GM10248 (cell line): ENCODE measurements at places on chromosomes 6 and 20.

DNA sequence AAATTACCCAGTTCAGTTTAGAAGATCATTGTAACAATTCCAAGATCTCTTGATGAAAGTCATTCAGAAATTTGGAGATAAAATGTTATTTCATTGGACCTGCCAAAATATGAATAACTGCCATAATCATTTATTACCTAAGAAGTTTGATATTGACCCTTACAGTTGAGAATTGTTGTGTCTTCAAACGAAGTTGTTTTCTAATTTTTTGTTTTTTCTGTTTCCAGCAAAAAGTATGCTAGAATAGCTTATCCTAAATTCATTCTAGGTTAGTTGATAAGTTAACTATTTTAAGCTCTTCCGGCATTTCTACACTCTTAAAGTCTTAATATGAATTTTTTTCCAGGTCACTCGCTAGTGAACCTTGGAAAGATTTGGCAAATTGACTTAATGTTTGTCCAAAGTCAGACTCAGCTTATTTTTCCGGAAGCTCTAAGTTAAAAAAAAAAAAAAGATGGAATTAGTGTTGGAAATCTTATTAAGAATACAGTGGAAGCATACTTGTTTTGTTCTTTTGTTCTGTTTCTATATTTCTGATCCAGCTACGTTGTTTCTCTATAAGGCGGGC is 28.9 kb downstream of the CYP24A1 start:
- DNase-seq = no peak

DNA sequence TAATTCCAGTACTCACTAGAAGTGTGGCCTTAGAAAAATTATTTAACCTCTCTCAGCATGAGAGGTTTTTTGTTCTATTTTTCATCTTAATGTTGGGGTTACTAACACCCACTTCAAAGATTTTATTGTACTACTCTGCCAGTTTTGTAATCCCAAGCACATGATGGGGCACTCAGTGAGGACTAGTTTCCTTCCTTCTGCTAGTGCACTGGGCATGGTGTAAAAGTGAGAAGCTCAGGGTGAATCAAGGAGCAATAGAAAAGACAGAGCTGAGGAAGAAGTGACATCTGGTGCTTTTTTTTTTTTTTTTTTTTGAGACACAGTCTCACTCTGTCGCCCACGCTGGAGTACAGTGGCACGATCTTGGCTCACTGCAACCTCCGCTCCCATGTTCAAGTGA is 439.4 kb upstream of the ARID1B start:
- DNase-seq = no peak

GRCh38 chr6:7786214-7786661 is 60.3 kb downstream of the BMP6 start:
- no peak for DNase-seq

DNA sequence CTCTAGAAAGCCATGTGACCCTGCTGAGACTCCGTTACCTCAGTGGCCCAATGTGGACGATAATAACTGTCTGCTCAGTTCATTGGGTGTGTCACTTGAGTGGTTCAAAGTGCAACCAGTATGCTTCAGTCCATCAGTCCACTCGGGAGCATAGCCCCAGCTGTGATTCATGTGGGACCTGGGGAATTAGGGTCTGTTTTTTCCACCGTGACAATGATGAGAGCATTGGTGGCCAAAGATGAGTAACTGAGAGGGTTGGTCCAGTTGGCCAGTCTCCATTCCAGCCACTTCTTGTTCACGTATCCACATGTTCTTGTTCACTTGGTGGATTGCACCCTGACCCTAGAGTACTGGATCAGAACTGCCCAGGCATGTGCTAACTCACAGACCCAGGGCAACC is 403.6 kb downstream of the CD83 start:
- DNase-seq = no peak

DNA sequence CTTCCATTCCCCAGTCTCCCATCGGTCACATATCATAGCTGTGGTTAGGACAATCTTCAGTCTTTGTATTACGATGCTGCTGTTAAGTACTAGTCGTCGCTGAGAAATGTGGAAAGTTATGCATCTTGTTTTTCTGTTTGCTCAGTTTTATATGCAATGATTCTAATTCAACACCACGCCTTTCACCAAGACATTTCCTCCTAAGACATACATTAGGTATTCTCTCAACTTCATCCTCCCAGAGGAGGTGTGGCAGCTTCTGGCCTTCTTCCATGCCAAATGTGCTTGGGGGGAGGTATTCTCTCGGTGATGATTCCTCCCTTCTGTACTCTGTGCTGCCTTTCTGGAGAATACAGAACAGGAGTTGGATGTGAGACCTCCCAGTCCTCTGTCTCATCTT is 66.1 kb downstream of the B4GALT5 start:
- no peak for DNase-seq

GRCh38 chr6:128156321-128157111 is 255.7 kb upstream of the THEMIS start:
- no peak for DNase-seq

- DNase-seq = peak; percentile 70
Measured at GRCh38 chr20:35616465-35617396, 1.1 kb downstream of the SPAG4 start.

DNA sequence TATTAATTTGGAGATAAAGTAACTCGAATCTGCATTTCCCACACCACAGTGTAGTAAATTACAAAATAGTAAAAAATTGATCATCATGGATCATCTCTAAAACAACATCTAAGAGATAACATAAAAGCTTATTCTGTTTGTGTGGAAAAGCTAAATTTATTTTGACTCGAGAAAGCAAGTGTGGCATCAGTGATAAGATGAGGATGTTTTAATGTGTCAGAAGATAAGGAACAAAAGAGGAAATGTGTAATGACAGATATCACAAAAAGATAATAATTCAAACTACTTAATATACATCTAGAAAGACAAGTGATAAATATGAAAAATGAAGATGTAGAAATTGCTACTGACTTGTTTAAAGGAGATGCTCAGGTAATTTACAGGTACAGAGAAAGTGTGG is 74.1 kb downstream of the DNAH8 start:
- DNase-seq = no peak

DNA sequence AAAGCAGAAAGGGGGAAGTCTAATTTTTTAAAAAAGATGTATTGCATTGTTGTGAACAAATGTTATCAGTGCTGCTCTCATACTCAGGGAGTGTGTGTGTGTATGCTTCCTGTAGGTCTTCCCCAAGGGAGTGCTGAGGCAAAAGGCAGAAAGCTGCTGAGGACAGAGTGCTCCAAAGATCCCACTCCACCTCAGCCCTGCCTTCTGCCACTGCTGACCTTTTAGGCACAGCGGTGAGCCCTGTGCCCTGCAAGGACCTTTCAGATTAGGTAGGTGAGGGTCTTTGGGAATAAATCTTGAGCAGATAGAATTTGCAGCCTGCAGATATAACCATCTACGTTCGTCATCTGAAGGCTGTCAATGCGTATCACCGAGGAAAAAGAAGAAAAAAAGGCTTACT is 756.4 kb upstream of the MMS22L start:
- no peak for DNase-seq

GRCh38 chr6:105759015-105759414 is 327.1 kb upstream of the PRDM1 start:
- DNase-seq = no peak

DNA sequence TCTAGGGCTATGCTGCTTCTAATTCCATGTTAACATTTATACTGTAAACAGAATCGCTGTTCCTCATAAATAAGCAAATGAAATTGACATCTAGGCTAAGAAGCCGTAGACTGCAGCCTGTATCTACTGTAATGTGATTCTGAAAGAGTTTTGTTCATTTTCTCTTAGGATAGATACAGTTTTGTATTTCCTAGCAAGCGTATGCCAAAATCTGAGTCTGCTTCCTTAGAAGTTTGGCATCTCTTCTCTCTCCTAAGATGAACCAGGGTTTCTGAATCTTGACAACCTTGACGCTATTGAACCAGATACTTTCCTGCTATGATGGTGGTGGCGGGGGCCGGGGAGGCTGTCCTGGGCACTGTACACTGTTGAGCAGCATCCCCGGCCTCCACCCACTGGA is 198.0 kb downstream of the TSHZ2 start:
- no peak for DNase-seq

- no peak for DNase-seq
Measured at GRCh38 chr6:27043244-27043643, 204.3 kb upstream of the PRSS16 start.

- DNase-seq = no peak
Measured at GRCh38 chr20:4022386-4023286, 7.3 kb upstream of the RNF24 start.

DNA sequence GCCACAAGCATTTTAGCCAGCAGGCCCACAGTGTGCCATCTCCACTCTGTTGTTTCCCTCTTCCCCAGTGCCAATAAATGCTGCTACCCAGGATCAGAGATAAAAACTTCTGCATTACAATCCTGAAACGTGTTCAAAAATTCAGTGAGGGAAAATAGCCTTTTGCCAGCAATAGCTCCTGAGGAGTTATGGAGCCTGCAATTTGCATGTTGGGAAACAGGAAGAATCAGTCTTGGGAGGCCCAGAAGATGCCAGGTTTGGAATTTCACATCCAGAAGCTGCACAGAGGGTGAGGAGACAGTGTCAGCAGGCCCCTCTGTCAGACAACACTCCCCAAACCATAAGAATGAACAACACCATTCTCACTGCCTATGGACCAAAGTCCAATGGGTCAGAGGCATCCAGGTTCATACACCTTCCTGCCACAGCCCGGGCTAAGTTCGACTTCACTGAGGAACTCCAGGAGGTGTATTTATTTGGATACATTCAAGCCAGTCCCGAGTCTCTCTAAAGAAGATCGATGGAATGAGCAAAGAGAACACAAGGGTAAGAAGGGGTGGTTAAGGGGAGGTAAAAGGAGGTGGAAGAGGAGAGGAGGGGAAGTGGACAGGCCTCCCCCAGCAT is 20.8 kb downstream of the RRBP1 start:
- no peak for DNase-seq

GRCh38 chr6:90790058-90790457 is 203.2 kb upstream of the MAP3K7 start:
- DNase-seq = no peak

GRCh38 chr6:137191670-137192069 is 18.2 kb upstream of the IL22RA2 start:
- no peak for DNase-seq

DNA sequence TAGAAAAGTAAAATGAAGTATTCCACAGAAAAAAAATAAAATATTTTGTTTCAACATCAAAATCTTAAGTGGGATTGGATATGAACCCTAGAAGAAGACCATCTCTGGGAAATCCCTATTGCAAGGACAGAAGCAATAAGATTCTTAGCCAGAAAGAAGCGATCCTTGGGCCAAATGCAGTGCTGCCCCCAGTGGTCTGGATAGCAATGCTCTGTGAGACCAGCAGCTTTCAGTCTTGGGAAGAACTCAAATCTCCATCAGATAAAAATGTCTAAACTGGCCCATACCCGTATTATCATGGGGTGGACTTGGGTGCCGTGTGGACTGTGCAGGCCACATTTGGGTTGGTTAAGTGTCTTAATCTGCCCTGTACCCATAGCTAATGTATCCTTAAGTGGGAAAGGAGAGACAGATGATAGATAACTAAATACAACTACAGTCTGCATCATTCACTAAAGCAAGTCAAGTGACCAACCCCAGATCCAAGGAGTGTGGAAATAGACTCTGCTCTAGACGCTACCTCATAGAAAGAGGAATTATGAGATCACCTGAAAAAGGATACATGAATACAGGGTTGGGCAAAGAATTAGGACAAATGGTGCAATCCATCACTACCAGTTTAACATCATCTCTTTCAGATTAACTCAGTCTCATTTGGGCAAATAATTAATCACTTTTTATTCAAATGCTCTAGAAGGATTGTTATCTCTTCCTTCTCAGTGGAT is 38.9 kb upstream of the SNAP25 start:
- DNase-seq = no peak

DNA sequence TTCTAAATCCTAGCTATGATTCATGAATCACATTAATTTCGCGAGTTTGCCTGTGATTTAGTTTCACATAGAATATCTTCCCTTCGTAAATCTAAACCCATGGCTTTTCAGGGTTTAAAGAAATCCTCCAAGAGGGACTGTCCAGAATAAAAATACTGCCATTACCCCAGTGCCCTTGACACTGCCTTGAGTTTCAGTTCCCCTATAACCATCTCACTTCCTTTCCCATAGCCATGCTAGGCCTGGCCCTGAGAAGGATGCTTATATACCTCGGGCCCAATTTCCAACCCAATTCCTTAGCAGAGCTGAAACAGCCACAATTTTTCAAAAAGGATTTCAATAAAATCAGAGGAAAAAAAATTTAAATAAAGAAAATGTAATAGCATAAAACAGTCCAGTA is 697.3 kb downstream of the FRK start:
- peak; percentile 5 for DNase-seq

DNA sequence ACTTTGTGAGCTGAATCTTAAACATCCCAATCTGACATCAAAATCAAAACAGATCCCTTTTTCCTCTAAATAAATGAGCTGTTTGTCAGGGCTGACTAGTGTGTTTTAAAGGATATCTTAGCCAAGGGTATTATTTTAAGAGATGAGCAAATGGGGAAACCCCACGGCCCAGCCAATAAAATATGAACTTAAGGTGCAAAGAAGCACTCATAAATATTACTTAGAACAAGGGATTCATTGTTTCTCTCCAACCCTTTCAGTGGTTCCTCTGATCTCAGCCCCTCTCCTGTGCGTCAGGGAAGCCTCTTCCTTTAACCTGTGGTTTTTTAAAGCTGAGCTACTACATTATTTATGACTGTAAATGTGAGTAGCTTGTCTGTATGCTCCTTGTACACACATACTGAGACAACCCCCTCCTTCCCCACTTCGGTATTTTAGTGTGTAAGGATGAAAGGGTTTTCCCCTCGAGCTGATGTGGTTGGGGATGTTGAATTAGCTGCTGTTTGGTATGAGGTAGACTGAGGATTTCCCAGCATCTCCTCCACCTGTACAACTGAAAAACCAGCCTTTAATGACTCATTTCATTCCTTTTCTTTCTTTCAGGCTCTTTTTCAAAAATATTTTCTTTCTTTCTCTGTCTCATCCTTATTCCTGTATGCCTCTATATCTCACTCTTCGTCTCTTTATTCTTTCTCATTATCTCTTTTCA is 6.5 kb downstream of the BMP5 start:
- DNase-seq = peak; percentile 45

DNA sequence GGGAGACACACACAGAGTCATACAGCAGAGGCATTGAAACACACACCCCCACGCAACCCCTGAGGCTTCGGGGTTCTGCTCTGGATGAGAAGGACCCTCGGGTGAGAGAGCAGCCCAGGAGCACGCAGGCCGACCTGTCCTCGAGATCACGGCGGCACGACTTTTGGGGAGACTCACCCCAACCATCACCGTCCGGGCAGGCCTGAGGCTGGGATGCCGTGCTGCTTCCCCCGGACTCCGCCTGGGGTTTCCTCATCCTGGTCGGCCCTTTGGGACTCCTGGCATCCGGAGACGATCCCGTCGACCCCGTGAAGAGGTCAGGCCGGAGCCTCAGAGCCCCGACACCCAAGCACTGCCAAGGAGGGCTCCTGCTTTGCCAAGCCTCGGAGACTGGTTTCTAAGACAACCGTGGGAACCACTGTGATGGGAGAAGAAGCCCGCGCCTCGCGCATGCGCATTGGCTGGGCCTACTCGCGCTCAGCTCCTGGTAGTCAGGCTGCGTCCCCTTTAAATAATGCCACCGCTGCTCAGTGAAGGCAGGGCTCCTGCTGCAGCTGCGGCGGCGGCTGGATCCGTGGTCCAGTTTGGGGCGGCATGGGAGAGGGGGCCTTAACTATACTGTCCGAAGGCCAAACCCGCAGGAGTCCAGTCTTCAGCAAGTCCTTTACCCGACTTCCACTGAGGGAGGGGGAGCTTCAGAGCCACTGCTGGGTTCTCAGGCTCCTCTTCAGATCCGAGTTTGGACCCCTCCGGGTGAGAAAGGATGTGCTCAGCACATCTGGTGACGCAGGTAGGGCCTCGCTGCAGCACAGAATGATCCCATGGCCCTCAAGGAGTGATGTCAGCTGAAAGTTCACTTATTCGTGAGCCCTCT is 171.4 kb upstream of the ZNF337 start:
- peak; percentile 49 for DNase-seq

GRCh38 chr6:111612379-111612778 is 6.7 kb upstream of the TRAF3IP2 start:
- no peak for DNase-seq
